ENCODE measurements at places on chromosomes 2 and 18.

DNA sequence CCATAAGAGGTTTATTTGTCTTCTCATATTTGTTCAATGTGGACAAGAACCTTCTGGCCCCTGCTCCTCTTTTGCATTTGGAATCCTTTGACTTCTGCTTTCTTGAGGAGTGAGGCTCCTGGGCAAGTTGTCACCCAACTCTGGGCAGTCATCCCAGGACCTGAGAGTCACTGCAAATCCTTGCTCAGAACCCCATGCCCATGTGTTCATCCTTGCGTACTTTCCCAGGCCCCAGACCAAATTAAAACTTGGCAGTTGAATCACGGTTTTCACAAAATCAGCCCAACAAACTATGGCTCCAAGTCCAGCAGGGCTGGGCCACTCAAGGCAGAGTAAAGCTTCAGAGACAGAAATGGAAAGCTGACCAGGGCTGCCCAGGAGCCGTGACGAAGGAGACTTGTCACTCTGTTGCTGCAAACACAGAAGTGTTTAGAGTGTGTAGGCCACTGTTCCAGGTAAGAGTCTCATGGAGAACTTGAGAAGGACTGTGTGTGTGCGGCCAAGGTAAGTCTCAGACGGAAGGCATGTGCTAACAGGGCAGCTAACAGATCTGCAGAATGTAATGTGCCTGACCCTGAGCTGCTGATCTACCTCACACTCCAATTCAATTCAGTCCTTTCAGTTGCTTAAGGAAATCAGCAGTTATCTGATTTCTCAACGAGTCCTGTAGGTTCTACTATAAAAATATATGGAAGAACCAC lies 549.4 kb upstream of the HS6ST1 start:
- no peak for DNase-seq

DNA sequence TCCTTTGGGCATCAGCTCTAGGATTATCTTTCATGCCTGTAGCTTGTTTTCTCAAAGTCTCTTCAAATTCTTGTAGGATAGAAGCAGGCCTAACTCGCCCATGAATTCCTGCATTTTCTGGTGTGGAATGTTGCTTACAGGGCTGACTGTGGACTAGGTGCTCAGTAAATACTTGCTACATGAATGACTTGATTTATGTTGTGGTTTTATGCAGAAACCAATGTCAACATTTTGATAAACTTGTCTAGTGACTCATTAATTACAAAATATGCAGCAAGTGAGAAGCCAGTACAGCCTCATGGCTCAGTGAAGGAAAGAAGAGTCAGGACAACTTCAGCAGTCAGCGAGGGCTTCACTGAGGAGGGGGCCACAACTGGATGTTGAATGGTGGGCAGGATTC lies 110.6 kb upstream of the SIX2 start:
- DNase-seq = no peak

- no peak for DNase-seq
Measured at GRCh38 chr2:103159018-103159417, 397.2 kb downstream of the TMEM182 start.

GRCh38 chr18:10995550-10995949 lies 153.8 kb downstream of the PIEZO2 start:
- DNase-seq = no peak

- DNase-seq = no peak
Measured at GRCh38 chr2:133884739-133885381, 316.6 kb upstream of the NCKAP5 start.

- no peak for DNase-seq
Measured at GRCh38 chr2:223841436-223842190, 4.2 kb upstream of the AP1S3 start.

DNA sequence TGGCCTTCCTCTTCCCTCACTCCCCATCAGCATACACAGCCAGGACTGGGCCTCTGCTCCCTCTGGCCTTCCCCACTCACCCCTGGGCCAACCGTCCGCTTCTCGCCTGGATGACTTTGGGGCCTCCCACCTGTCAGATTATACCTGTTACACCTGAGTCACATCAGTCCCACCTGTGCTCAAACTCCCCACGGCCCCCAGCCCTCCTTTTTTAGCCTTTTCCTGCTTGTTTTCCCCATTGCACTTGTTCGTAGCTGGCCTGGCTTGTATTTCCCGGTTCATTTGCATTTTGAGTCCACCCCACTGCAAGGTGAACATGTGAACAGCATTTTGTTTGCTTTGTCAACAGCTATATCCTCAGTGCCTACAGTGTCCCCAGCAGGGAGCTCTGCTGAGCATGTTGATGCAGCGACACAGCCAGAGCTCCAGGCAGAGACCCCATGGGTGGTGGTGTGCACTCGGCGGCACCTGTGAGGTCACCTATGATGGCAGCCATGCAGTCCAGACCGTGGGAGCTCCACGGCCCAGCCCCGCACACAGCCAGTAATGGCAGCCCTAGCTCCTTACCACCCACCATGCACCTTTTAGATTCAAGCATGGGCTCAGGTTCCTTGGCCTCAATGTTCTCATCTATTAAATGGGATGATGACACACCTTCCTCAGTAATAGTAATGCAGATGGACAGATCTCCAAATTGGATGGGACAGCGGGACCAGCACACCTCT lies 276.4 kb upstream of the HS6ST1 start:
- no peak for DNase-seq

DNA sequence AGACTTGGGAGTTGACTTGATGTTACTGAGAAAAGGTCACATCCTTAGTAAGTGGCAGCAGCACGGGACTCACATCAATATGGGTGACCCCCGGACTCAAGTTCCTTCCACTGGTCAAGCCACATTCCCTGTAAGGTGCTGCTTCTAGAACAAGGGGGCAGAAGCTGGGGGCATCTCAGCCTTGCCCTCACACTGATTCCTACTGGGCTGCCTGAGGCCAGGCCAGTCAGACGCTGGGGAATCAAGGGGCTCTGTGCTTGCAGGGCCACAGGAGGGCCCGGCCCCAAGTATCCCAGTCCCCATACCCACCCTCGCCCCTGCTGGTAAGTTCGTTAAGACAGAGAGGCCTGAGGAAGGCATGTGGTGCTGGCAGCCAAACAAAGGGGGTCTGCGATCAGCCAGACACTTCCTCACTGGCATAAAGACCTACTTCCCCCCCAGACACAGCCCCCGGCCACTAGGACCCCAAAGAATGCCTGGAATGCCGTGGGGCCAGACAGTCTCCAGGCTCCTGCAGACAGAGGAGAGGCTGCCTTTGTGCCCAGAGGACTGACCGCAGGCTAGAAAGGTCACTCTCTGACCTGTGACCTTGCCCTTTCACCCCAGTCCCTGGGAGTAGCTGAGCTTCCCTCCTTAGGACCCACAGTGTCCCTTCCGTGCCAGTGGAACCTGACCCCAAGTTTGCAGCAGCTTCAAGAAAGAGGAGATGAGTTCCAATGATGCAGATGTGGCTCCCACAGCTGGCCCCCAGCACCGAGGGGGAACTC lies 83.6 kb downstream of the HS1BP3 start:
- DNase-seq = no peak

DNA sequence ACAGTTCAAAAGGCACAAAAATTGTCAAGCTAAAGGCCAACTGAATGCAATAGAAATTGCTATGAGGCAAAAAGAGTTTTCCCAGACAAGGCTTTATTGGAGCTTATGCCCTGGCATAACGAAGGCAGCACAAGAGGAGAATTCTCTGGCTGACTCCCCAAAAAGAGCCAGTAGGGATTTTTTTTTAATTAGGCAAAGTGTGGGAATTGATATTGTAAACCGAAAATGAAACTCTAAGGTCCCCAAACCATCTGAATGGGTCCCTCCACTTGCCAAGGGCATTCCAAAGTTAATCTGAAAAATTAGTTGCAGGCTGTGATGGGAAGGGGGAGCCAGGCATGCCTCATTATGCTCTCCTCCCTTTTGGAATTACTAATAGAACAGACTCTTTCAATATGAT lies 118.9 kb downstream of the SPOPL start:
- no peak for DNase-seq

GRCh38 chr18:79506191-79507075 lies 110.7 kb downstream of the NFATC1 start:
- DNase-seq = no peak

- no peak for DNase-seq
Measured at GRCh38 chr2:68206793-68207192, 45.5 kb downstream of the PPP3R1 start.

DNA sequence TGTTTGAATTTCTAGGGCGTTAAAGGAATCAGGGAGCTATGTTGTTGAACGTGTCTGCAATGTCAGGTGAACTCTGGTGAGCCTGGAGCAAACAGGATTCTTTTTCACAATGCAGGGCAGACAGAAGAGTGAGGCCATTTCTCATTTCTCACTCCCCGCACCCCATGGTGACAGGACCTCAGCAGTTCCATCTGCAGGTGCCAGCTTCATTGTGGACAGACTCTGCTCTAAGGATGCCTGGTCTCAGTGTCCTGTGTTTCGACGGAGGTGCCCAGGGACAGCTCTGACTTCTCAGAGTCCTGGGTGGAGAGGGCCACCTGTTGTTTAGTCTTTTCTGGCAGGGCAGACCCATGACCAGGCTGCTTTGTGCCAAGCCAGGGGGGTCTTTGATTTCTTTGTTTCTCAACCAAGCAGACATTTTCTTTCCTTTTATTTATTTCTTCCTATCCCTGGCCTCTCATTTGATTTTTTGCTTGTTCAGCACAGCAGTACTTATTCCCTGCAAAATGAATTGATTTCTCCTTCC lies 201.5 kb downstream of the RNF144A start:
- no peak for DNase-seq

DNA sequence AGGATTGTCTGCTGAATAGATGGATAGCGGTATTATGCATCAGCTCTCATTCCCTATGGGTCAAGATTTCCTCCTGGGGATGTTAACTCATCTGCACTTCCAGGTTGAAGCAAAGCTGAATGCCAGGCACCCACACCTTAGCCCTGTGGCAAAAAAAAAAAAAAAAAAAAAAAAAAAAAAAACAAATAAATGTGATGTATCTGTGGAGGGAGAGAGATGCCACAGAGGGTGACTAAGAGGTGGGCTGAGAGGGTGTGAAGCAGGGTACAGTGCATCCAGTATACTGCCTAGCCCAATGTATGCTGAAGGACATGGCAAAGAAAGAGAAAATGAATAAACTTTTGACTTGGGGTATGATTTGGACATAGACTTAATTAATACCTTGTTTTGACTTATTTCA lies 91.4 kb downstream of the COPS8 start:
- no peak for DNase-seq

DNA sequence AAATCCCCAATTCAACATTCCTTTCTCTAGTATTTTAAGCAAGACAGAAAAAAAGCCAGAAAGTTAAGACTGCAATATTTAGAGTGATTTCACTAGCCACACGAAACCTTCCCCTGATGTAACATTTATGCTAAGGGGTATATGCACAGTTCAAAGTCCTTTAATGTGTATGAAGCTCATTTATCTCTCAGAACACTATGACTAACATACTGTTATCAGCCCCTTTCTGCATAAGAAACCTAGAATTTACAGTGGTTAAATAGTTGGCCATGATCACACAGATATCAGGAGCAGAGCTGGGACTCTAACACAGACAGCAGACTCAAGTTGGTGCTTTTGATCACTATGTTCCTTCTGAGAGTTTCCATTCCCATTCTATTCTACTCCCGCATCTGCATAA lies 185.5 kb downstream of the CDH2 start:
- no peak for DNase-seq

Measured in activated naive CD4-positive, alpha-beta T cell (primary cell).